ENCODE measurements at places on chromosomes 12 and 14. TPM values are rescaled to one million over a fixed set of nuclear protein-coding genes. Genes with fewer than 3 reads are reported as not detected.
A peak's percentile ranks its signal among the peaks of the same experiment; 100 is the strongest.

DNA sequence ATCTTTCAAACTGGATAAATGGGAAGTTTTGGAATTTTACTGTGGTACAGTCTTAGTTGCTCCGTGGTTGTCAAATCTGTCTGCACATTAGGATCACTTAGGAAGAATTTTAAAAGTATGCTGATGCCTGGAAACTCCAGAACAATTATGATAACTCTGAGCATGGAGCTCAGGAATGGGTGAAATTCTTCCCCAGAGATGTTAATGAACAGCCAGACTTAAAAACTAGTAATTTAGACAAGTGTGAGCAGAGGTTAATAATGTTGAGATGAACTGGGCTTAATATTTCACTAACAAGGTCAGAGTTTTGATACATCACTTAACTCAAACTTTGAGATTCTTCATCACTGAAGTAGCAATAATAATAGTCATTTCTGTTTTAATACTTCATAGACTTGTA lies 94.5 kb downstream of the NTS start:
- no peak for DNase-seq

Gene NXPH4
- not detected for total RNA-seq

- peak; percentile 40 for DNase-seq
Observed at GRCh38 chr12:5965950-5966383, 20.9 kb upstream of the ANO2 start.

DNA sequence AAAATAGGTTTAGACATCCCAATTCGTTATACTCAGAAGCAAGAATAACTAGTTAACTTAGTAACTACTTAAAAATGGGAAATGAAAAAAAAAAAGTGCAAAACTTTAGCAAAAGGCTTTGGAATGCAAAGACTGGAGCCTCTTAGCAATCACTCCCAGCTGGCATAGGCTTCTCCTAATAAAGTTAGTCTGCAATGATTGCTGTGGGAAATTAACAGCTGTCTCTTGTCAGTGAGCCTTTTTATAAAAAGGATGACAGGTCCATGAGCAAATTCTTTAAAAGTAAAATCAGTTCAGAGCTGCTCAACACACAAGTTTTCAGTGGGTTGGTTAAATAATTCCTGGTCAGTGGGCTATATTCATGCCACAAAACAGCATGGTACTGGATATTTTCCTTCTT lies 7.4 kb upstream of the SYCP3 start:
- DNase-seq, result no peak

DNA sequence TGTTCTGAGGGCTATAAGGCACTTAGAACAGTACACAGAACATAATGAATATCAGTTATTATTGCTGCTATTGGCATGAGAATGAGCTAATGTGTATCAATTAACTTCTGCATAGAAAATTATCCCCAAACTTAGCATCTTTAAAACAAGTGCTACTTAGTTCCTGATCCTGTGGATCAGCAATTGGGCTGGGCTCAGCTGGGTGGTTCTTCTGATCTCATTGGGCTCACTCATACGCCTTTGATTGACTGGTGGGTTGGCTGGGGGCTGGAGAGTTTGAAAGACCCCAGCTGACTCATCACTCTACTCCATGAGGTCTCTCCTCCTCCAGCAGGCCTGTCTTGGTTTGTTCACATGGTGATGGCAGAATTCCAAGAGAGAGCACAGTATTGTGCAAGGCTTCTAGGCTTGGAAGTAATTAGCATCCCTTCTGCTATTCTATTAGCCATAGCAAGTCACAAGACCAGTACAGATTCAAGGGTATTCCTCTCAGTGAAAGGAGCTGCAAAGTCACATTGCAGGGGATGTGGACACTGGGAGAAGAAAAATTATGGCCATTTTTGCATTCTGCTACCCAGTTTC lies 27.2 kb upstream of the HSPB8 start:
- DNase-seq, result no peak

Data from transverse colon (tissue), 4 donors.